ENCODE measurements at places on chromosomes 6 and 20.

DNA sequence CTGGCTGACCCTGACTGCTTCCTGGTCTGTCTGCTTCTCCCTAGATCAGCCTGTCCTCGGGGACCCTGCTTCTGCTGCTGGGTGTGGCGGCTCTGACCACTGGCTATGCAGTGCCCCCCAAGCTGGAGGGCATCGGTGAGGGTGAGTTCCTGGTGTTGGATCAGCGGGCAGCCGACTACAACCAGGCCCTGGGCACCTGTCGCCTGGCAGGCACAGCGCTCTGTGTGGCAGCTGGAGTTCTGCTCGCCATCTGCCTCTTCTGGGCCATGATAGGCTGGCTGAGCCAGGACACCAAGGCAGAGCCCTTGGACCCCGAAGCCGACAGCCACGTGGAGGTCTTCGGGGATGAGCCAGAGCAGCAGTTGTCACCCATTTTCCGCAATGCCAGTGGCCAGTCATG lies 6.3 kb downstream of the NRSN2 start:
- no peak for DNase-seq

- peak; percentile 74 for DNase-seq
Observed at GRCh38 chr6:158817728-158818580, 1.2 kb downstream of the EZR start.

GRCh38 chr6:142395768-142396231 lies 94.0 kb downstream of the ADGRG6 start:
- DNase-seq: no peak

GRCh38 chr20:63378626-63379025 lies 17.5 kb upstream of the CHRNA4 start:
- no peak for DNase-seq

DNA sequence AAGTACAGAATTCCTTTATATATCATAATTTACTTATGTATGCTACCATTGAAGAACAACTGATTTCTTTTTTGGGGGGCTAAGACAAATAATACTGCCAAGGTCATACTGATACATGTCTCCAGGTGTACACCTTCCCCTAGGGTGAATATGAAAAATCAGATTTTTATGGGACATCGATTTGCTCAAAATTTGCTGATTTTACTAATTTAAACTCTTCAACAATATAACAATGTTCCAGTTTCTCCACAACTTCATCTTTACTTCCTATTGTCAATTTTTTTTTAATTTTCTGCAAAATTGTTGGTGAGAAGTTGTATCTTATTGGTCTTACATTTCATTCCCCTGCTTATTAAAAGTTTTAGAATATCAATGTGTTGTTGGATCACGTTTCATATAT lies 495.4 kb upstream of the MANEA start:
- DNase-seq: no peak
